Activated effector memory CD4-positive, alpha-beta T cell treated with Interleukin-2 at 50 U/mL for 16 hours (primary cell): ENCODE measurements at places on chromosomes 1 and 21.

DNA sequence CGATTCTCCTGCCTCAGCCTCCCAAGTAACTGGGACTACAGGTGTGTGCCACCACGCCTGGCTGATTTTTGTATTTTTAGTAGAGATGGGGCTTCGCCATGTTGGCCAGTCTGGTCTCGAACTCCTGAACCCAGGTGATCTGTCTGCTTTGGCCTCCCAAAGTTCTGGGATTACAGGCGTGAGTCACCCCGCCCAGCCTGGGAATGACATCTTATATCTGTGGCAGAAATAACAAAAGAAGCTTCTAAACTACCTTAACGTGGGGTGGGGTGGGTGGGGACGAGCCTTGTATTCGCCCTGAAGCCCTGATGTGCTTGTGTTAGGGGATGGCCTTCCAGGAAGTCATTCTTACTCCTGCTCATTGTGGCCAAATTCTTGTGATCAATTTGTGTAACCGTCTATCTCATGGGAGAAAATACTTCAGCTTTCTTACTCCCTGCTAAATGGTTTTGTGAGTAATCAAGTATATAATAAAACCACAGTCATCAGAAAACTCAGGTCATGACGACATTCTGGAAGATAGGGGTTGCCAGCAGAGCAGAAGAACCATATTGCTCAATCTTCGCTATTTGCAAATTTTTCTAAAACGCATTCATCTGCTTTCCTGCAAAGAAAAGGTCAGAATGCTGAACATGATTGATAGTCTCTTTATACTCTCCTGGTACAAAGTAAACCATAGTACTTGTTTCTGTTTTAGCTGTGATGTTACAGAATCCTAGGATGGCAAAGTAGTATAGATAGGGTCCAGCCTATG, 63.2 kb downstream of the DIRAS3 start:
- no peak for DNase-seq

DNA sequence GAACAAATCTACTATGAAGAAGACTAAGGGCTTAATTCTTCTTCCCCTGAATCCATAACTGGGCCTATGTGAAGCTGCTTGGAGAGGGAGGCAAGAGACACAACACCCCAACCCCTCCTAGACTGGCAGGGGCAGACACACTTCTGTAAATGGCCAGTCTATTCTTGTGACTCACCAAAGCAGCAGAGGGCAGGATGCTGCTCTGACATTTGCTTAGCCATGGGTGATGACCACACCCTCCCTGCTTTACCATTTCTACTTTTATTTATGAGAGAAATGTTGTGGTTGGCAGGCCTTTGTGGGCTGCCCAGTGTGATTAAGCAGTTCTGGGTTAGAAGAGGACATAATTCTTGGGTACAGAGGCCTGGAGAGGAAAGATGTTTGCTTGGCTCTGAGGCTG, 189.8 kb upstream of the DPYD start:
- no peak for DNase-seq

GRCh38 chr1:24554714-24555113, 1.2 kb upstream of the NCMAP start:
- no peak for DNase-seq

DNA sequence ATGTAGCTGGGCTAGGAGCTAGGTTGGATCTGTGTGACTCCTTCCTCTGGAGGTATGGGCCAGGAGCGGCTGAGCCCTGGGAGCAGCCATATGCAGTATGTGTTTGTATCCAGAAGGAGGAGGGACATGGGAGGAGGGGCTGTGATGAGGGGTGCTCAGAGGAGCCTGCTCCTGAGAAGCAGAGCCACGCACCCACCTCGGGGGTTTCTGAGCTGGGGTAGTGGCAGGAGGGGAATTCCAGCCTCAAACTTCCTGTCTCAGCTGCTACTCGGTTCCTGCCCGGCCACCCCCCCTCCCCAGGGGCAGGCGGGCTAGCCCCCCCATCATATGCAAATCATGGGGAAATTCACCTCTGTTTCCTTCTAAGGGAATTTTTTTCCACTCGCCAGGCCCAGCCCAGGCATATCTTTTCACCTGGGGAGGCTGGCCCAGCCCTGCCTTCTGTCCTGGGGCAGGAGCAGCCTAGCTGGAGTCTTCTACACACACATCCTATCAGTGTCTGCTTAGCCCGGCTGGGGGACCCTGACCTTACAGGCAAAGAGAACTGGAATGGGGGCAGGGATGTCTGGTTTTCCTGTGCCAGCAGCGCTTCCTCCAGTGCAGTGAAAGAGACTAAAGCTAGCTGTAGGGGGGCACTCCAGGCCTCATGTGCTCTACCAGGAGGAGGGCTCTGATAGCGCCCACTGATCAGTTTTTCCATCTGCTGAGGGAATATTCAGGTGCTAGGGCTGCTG, 3.0 kb downstream of the ZC3H12A start:
- peak; percentile 65 for DNase-seq

GRCh38 chr1:101200513-101200912, 36.3 kb upstream of the S1PR1 start:
- DNase-seq: no peak

- DNase-seq: no peak
Observed at GRCh38 chr1:205975387-205975998, 27.7 kb downstream of the RAB7B start.

- DNase-seq: no peak
Observed at GRCh38 chr1:6507461-6507911, 16.0 kb upstream of the PLEKHG5 start.

DNA sequence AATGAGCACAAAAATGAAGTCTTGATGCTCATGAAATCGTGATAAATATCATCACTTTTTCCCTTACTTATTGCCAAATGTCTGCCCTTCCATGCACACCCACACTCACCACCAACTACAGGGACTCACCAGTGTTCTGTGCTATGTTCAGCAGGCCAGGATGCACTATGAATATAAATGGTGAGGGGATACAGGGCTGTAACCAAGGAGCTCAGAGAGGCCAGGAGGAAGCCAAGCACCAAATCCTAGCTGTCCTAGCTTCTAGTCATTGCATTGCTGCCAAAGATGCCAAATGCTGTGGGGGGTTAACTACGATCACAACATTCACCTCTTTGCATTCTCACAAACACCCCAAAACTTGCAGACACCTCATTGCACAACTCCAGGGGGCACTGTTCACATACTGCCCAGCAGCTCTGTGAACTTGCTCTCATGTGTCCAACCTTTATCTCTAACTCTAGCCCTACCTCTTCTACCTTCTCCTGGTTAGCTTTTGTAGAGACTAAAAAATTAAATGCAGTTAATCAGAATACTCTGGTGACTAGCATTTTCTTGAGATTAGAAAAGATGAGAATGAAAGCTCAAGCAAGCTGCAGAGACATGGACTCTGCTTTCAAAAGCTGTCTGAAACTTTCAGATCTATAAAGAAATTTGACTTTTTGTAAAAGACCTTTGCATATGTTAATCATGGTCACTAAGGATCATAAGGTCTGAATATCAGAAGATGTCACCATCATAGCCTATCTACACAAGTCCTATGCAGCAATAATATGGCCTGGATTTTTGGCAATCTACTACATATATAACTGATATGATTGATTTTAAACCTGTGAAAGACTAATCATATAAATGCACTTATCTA, 13.9 kb upstream of the KIF14 start:
- no peak for DNase-seq

- DNase-seq: no peak
Observed at GRCh38 chr1:37890378-37891014, 31.1 kb upstream of the MTF1 start.

DNA sequence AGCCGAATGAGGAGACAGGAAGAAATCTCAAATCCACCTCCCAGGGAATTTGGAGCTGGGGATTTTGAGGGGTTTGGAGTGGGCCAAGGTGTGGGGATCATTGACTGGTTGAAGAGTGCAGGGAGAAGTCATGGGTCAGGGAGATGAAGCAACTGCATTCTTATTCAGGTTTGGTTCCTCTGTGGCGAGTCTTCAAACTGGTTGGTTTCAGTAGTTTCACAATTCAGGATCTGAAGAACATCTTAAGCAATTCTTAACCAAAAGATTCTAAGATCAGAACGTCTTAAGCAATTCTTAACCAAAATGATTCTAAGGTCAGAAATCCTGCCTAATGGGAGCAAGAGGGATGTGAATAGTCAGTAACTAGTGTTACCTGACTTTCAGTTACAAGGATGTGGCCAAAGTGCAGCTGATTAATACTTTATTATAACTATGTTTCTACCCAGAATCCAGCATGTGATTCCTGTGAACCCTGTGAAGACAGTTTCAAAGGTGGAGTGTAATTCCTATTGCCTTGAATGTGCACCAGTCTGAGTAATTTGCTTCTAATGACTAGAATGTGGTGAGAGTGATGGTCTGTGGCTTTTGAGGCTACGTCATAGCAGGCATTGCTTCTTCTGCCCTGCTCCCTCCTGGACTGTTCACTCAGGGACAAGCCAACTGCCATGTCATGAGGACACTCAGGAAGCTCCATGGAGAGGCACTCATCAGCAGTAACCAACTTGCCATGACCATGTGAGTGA, 61.2 kb downstream of the OLFML3 start:
- no peak for DNase-seq

DNA sequence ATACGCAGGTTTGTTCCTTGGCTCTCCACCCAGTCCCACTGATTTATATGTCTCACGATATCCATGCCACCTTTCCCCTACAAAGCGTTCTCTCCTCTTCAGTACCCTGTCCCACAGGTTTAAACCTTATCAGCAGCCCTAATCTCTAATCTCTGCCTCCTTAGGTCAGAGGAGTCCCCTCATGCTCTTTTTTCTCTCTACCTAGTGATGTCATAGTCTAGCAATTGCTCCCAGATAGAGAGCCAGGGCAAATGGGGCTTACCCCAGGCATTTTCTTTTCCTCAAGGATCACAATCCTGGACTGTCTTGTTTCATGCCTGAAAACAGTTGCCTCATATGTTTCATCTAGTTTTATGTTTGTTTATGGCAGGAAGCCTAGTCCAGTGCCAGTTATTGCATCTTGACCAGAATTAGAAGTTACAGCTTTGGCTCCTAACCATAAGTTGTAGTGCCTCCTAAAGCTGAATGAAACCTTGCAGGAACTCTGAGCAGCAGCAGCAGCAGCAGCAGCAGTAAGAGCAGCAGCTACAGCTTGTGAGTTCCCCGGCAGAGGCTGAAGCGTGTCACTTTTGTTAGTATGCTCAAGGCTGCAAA, 26.7 kb upstream of the TP53BP2 start:
- no peak for DNase-seq

- no peak for DNase-seq
Observed at GRCh38 chr1:197763307-197763706, 12.0 kb downstream of the DENND1B start.

DNA sequence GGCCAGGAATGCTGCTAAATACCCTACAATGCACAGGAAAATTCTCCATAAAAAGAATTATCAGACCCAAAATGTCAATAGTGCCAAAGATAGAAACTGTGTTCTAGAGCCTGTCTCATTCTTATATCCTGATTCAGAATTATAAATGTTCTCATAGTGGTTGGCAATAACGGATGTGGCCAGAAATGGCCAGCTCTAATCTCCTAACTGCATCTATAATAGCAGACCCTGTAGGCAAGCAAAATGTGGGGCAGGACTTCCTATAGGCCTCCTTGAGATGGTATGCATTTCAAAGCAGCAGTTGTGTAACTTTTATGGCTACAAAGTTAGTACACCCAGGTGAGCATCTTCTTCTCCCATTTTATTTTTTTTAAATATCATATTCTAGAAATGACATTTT, 95.9 kb upstream of the SGIP1 start:
- DNase-seq: no peak

DNA sequence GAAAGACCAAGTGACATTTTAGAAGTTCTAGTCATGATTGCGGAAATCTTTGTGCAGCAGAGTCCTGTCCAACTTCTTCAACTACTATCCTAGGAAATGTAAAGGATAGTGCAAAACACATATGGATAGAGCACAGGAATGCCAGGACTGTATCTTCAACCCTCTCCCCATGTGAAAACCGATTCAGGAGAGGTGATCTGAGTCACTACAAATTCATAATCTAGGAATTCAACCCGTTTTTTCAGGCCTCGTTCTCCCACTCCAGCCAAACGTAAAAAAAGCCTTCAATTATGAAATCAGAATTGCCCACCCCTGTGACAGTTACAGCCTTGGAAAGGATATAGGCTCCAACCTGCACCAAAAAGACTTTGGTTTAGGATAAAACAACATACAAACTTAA, 52.9 kb upstream of the RGS1 start:
- no peak for DNase-seq

- no peak for DNase-seq
Observed at GRCh38 chr1:195580988-195581387, 1027.3 kb downstream of the KCNT2 start.

DNA sequence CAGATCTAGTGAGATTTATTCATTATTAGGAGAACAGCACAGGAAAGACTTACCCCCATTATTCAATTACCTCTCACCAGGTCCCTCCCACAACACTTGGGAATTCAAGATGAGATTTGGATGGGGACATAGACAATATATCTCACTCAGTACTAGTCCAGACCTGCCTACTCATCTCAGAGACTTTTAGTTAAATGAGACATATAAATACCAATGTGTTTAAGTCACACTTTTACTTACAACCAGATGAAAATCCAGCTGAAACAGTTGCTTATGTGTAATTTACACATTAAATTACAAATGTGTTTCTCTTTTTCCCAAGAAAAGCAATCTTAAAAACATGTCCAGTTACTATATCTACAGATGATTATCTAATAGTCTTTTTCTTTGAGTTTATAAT, 1145.6 kb downstream of the KCNT2 start:
- no peak for DNase-seq

DNA sequence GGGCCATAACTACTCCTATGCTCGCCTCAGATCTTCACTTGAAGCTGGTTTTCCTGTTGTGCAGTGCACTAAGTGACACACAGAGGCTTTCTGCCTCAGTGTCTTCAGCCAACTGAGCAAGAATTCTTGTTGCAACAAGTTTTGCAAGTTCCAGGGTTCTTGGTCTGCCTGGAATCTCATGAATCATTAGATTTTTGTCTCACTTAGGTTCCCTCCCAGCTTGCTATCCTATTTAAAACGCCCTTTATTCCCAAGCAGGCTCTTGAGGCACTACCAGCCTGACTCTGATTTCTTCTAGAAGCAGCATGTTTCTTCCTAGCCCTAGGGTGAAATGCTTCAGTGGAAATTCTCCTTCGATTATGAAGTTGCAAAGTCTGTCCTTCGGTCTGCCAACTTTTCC, 158.8 kb downstream of the C1orf21 start:
- no peak for DNase-seq

DNA sequence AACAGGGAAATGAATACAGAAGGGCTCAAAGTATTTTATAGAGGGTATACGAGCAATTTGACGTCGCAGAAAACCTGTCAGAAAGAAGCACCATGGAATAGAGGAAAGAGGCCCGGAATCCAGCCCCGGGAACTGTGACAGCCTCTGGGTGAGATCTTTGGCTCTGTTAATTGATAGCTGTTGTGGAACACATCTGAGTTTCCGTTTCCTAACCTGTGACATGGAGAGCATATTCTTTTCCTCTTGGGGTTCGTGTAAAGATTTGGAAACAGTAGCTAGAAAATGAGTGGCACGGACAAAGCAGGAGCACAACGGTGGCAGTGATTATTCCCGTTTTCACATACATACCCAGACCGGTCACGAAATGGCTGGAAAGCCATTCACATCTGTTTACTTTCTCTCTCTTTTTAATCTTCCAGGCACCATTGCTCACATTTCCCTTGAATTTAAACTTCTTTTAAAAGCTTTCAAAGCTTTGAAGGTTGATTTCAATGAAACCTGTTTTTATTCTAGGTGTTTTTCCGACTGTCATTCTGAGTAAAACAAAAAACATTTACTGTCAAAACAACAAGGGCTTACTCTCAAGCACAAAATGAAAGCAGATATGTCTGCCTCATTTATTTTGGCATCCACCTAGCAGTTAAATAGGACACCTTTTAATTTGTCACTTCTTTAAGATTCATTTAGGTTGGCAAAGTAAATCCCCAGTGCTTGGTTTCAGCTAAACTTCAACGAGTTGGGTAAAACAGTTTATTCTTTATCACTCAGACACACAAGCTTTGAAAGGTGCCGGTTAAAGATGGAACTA, 26.7 kb upstream of the C8B start:
- no peak for DNase-seq
